ENCODE measurements at places on chromosomes 6 and 20.

- DNase-seq = no peak
Measured at GRCh38 chr6:95574811-95575210, 2.5 kb upstream of the MANEA start.

DNA sequence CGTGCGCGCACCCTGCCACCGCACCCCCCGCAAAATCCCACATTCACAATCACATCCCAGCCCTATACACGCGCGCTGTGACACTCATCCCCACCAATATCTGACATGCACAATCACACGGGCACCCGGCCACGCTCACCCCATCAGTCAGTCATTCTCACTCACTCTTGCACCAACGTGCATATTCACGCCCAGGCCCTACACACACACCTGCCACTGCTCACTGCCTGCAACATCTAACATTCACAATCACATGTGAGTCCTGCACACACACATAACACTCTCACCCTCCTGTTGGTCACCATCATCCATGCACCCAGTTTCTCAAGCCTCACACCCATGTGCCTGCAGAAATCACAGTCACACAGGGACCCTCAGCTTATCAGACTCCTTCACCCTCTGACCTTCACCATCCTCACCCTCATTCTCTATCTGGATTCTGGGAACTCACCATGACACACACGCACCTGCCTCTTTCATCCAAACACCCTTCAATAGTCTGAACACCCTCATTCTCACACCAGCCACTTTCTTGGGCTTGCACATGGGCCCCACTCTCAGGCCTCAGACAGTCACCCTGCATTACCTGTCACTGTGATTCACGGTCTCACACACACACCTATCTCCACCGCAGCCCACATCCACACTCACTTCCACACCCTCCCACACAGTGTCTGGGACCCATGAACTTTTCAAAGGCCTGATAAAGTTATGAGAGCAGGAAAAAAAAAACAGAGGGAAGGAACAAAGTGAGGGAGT, 748 bp upstream of the ATP9A start:
- no peak for DNase-seq

- DNase-seq = no peak
Measured at GRCh38 chr20:13338999-13339411, 117.9 kb downstream of the ISM1 start.

GRCh38 chr20:53706008-53706465, 112.4 kb upstream of the ZNF217 start:
- no peak for DNase-seq

- no peak for DNase-seq
Measured at GRCh38 chr6:12343440-12344162, 53.4 kb downstream of the EDN1 start.

DNA sequence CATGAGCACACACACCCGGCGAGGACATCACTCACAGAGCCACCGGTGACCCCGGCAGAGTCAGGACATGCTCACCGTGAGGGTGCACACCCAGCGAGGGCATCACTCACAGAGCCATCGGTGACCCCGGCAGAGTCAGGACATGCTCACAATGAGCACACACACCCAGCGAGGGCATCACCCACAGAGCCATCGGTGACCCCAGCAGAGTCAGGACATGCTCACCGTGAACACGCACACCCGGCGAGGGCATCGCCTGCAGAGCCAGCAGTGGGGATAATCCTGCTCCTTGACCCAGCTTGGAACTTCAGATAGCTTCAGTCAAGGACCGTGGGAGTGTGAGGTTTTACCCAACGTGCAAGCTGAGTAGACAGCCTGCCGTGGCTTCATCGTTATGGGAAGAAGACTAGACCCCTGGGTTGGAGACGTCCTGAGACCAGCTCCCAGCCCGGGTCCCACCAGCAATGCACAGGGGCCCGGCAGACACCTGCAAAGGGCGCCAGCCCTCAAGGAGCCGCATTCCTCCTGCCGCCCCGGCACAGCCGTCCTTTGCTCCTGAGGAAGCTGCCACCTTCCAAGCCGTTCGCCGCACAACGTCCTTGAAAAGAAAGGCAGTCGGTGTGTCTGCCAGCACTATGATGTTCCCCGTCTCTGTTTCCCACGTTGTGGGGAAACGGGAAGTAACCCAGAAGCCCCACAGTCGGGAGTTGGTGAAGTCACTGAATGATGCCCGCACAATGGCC, 192.3 kb downstream of the DLL1 start:
- DNase-seq = no peak

GRCh38 chr6:110528101-110528929, 51.9 kb upstream of the SLC22A16 start:
- DNase-seq = peak; percentile 72

GRCh38 chr6:162156146-162156545, 571.4 kb downstream of the PRKN start:
- no peak for DNase-seq

- DNase-seq = no peak
Measured at GRCh38 chr20:62816031-62816883, 593 bp upstream of the COL9A3 start.

DNA sequence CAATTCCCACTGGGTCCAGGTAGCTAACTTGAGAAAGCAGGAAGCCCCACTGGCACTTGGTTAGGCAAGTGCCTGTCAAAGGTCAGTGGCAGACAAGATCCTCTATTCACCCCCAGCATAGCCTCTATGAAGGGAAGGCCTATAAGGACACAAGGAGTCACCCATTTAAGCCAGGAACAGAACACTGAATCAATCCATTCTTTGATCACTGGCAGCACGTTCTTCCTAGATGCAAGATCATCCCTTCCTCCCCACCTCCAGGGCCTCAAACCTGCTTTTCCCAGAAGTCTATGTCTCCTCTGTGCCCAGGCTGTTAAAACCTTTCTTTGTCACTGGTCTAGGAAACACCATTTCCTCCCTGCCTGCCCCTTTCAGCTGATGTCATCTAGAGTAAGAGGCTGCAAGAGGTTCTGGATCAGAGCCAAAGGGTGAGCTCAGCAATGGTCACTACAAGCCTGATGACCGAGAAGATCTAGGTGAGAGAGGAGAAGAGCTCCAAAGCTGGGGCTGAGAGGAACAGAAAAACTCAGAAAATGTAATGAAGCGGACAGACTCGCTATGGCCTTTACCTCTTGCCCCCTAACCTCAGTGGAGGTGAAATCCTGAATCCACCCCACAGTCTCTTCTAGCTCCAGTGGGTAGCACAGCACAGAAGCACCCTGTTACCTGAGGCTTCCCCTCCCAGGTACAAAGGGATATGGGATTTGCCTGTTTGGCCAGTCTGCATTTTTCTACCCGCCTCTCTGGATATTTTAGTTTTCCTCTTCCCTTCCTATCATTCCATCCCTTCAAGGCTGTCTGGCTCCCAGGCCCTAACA, 1.8 kb downstream of the GTPBP2 start:
- DNase-seq = no peak

DNA sequence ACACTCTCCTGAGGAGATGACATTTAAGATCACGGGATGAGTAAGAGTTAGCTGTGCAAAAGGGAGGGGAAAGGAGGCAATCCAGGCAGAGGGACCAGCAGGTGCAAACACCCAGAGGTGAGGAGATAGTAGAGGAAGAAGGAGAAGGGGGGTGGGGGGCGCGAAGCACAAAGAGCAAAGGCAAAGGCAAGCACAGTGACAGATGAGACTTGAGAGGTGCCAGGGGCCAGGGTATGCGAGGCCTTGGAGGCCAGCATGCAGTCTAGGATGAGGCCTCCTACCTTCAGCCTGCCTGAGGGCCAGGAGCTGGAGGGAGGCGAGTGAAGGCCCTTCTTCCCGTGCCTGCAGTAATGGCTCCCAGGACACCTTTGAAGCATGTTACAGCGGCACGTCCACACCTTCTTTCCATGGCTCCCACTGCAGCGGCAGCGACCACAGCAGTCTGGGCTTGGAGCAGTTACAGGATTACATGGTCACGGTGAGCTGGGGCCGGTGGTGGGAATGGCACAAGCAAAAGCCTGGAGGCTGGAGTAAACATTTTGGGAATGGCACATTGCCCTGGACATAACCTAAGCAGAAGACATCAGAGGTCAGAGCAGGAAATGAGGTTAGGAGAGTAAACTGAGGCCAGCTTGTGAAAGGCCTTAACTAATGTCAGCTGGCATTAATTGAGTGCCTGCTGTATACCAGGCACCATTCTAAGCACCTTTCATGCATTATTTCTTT, 18.6 kb downstream of the CCM2L start:
- no peak for DNase-seq

DNA sequence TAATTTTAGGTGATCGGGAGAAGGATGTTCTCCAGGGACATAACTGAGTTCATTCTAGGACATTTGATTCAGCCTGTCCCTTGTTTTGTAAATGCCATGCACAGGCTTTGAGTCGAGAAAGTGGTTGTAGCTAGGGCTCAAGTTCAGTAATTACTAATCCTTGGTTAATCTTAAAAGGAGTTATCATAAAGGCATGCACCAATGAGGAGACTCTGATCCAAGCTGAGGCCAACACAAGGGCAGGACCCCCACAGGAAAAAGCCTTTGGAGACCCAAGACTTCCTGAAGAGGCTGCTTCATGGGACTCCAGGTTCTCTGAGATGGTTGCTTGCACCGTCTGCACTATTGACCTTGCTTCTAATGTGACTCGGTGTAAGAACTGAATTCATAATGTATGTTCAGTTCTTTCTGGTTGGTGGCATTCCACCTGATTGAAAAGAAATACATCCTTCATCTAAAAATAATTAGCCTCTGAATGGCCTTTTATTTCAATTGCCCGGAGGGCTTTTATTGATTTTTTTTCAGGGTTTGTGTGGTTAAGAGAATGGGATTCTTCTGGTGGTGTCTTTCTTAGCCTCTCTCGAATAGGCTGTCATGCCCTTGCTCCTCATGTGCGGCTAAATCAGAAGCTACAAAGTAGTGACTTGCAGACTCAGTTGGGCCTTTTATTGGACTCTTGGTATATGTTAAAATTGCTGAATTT, 201.7 kb upstream of the PLCB4 start:
- DNase-seq = no peak

GRCh38 chr20:49098136-49098535, 52.0 kb downstream of the CSE1L start:
- DNase-seq = no peak

DNA sequence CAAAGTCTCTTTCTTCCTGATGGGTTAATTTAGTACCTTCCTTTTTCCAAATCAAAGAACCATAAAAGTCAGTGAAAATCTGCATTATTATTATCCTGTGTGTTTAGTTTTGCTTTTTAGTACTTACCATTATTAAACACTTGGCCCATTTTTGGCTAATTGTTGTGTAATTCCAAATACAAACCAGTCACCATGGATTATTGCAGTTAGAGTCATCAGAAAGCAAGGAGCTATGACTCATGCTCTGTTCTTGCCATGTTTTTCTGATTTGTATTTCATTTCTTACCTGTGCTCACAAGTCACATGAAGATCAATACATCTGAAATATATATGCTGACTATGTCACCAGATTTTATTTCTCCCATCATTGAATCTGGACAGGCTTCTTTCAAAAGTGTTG, 31.3 kb downstream of the SLC22A3 start:
- no peak for DNase-seq

GRCh38 chr6:142153196-142153595, 6.1 kb downstream of the VTA1 start:
- DNase-seq = no peak

- no peak for DNase-seq
Measured at GRCh38 chr6:117481926-117482239, 591 bp upstream of the DCBLD1 start.

DNA sequence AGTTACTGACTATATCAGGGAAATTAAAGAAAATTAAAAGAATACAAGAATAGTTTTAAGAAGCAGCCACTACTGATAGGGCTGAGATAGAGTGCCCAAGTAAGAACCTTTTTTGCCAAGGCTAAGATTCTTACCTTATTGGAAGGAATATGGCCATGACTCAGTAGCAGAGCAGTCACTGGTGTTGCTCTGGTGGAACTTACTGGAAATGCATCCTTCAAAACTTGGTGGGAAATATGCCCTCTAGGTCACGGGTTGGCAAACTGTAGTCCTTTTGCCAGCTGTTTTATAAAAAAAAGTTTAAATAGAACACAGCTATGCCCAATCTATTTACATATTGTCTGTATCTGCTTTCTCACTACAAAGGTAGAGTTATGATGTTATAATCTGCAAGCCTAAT, 6.0 kb downstream of the HSF2 start:
- DNase-seq = no peak

- no peak for DNase-seq
Measured at GRCh38 chr6:144417681-144418080, 132.5 kb downstream of the UTRN start.

DNA sequence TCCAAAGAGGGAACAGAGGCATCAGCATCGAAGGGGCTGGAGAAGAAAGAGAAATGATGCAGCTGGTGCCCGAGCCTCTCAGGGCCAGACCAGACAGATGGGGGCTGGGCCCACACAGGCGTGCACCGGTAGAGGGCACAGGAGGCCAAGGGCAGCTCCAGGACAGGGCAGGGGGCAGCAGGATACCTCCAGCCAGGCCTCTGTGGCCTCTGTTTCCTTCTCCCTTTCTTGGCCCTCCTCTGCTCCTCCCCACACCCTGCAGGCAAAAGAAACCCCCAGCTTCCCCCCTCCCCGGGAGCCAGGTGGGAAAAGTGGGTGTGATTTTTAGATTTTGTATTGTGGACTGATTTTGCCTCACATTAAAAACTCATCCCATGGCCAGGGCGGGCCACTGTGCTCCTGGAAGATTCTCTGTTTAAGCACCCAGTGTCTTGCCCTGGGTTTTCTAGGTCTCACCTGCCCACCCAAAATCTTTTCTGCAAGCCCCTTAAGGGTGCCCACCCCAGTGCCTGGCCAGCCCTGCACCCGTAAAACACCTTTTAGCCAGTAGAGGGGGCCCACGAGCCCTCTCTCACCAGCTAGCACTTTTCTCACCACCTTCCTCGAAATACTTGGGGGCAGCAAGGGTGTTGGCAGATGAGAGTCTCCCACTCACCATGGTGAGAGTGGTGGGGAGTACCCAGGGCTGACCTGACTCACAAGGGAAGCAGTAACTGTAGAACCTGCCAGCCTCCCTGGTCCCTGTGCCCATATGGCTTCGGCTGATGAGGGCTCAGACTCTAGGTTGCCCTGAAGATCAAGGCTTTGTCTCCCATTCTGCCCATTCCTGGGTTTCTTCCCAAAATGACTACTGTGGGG, 35.7 kb upstream of the ID1 start:
- DNase-seq = no peak
